ENCODE measurements at places on chromosomes 2 and 18. TPM values are rescaled to one million over a fixed set of nuclear protein-coding genes. Genes with fewer than 3 reads are reported as not detected.

The FAM228A gene
- total RNA-seq: not detected

The IRS1 gene
- total RNA-seq: 7.5 TPM

DNA sequence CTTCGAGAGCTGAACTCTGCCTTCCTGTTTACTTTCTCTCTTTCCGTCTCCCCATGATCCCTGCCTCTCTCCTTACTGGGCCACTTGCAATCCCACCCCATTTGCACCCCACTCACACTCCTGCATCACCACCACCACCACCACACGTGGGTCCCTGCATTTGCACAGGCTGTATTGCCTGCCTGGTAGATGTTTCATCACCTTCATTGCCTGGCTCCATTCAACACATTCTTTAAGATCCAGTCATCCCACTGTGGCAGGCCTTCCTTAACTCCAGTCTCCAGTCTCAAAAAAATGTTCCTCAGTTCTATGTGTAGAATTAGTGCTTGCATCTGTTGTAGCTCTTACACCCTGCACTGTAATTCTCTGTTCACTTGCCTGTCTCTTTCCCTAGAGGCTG, 13.9 kb downstream of the NOSTRIN start:
- H3K36me3 ChIP-seq: no peaks in the 10 kb centered on the region
- H3K4me3 ChIP-seq: no peak overlapping the region
- H3K27ac ChIP-seq: no peak overlapping the region
- H3K4me1 ChIP-seq: peaks cover 18% of the 10 kb centered on the region
- H3K27me3 ChIP-seq: no peaks in the 10 kb centered on the region
- no peak for DNase-seq

DNA sequence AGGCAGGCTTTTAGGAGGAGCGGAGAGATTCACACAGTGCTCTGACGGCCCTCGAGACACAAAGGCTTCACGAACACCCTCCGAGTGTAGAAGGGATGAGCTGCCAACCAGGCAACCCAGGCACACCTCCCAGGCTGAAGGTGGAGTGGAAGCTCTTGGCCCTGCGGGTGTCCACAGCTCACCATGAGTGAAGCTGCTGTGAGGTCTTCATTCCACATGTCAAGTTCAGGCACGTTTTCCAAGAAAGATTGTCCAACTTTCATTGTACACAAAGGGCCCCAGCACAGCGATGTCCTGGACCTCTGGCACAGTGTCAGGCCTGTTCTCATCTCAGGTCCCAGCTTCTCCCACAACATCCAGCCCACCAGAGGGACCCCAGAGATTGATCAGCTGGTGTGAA, 13.4 kb downstream of the PARD6G start:
- DNase-seq: no peak
- H3K4me1 ChIP-seq: no peaks in the 10 kb centered on the region
- no peak overlapping the region for H3K27ac ChIP-seq
- no peaks in the 10 kb centered on the region for H3K36me3 ChIP-seq
- no peaks in the 10 kb centered on the region for H3K27me3 ChIP-seq

DNA sequence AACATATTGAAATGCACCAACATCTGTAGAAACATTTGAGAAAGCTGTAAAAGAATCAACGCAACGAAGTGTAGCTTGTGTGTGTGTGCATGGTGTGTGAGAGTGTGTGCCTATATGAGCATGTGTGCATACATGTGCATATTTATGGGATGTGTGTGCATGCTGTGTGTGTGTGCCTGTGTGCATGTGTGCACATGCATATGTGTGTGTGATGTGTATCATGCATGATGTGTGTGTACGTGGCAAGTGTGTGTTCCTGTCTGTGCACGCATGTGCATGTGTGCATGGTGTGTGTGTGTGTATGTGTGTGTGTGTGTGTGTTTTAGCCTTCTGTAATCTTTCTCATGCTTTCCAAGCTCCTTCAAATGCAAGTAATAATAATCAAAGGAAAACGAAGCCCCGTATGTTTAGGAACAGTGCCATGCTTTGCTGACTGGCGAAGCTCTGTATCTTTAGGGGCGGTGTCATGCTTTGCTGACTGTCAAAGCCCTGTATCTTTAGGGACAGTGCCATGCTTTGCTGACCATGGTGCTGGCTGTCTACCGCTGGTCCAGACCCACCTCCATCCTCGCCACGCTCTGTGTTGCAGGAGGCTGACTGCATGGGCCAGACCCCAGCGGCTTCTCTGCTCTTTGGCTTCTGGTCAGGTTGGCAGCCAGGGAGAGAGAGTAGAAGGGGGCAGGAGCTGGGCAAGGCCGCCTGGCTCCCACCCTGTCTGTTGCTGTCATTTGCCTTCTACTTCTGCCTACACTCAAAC, 129.2 kb downstream of the ASB1 start:
- no peaks in the 10 kb centered on the region for H3K36me3 ChIP-seq
- no peak overlapping the region for H3K27ac ChIP-seq
- no peaks in the 10 kb centered on the region for H3K27me3 ChIP-seq
- H3K4me3 ChIP-seq: no peak overlapping the region
- no peaks in the 10 kb centered on the region for H3K4me1 ChIP-seq

- peaks cover 9% of the 10 kb centered on the region for H3K4me1 ChIP-seq
- DNase-seq: no peak
- peak overlapping the region; percentile 84 for H3K4me3 ChIP-seq
- no peaks in the 10 kb centered on the region for H3K27me3 ChIP-seq
Measured at GRCh38 chr2:231785822-231786176, 446 bp upstream of the COPS7B start.

DNA sequence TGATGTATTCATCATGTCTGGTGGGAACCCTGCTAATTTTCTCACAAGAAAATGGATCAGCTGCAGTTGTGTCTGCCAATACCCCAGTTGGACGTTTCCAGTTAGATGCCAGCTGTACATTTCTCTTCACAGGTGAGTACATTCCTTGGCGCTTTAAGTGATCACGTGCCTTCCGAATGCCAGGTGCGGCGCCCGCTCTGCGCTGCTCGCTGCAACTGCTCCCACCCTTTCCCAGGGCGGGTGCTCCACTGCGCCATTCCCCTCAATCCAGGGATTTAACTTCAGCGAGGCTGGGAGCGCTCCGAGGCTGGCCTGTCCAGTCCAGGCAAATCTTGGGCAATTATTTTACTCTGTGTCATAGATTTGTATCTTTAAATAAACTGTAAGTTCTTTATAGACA, 225.0 kb upstream of the RAB6C start:
- no peaks in the 10 kb centered on the region for H3K27me3 ChIP-seq
- no peak for DNase-seq
- H3K27ac ChIP-seq: no peak overlapping the region
- H3K4me3 ChIP-seq: no peak overlapping the region

DNA sequence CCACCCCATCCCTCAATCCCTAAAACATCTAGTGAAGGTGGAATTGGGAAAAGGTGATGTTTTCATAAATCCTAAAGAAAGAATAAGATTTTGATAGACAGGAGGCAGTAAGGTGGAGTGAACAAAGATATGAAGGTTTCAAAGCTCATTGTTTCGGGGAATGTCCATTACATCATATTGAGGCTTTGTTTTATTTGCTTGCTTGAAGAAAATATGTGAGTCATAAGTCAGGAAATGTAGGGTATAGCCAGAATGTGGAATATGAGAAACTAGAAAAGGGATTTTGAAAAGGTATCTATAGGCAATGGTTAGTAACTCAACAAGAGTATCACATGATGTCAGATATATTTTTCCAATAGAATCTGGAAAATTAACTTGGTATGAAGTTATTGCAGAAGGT, 1178.5 kb upstream of the ACVR2A start:
- H3K27me3 ChIP-seq: no peaks in the 10 kb centered on the region
- no peaks in the 10 kb centered on the region for H3K4me1 ChIP-seq
- DNase-seq: no peak
- H3K4me3 ChIP-seq: no peak overlapping the region
- no peak overlapping the region for H3K27ac ChIP-seq

GRCh38 chr2:226158940-226159339, 640.7 kb downstream of the IRS1 start:
- H3K4me1 ChIP-seq: peaks cover 20% of the 10 kb centered on the region
- H3K27me3 ChIP-seq: no peaks in the 10 kb centered on the region
- H3K4me3 ChIP-seq: no peak overlapping the region
- no peaks in the 10 kb centered on the region for H3K36me3 ChIP-seq
- no peak overlapping the region for H3K27ac ChIP-seq

DNA sequence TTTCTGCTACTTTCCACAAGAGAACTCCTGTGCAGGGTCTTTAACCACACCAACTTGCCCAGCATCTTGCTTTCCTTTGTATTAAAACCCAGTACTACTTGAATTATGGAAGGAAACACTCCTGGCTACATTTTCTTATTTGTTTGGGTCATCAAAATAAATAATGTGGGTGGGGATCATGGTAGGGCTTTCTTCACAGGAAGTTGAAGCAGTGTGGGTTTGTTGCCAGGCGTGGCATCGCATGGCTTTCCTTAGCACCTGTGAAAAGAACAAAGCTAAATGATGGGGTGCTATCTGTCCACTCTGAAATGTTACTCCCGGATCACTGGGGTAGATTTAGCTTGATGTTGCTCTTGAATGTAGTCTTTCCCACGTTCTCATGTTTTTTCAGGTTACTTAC, 18.7 kb downstream of the ARHGAP25 start:
- H3K4me1 ChIP-seq: no peaks in the 10 kb centered on the region
- H3K4me3 ChIP-seq: no peak overlapping the region
- H3K27me3 ChIP-seq: no peaks in the 10 kb centered on the region
- H3K36me3 ChIP-seq: no peaks in the 10 kb centered on the region
- no peak for DNase-seq

GRCh38 chr2:73979686-73980085, 5.0 kb upstream of the TET3 start:
- no peaks in the 10 kb centered on the region for H3K36me3 ChIP-seq
- H3K4me3 ChIP-seq: no peak overlapping the region
- peaks cover 6% of the 10 kb centered on the region for H3K4me1 ChIP-seq
- H3K27ac ChIP-seq: no peak overlapping the region
- DNase-seq: no peak

DNA sequence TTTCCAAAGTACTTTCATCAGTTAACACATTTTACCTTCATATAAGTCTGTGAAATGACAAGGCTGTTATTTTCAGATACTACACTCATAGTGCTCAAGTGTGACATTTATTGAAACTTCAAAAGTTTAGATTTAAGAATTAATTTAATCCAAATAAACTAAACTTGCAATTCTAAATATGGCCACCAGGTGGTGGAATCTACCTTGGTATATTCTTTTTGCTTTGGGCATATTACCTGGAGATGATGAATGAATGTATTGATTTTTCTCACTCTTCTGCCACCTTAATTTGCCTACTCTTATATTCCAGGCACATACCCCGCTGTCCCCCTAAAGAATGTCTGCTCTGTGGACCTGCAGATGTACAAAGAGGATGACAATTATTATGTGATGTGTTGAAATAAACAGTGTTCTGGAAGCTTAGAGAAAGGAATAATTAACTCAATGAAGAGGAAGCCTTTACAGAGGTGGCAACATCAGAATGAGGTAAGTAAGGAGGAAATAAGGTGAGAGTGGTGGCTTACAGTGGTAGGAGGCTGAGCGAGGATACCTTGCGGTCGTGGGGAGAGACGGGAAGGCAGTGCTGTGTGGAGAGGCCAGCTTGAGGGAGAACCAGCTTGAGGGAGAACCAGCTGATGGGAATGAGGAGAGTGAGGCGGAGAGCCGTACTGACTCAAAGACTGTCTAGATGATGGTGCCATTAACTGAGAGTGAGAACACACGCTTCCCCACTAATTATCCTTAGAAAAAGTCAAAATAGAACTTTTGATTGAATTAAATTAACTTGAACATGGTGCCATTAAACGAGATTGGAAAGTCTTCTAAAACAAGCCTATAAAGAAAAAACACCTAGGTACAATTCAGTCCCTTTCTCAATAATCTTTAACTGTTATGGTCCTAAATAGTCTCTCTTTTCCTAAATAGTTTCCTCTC, 179.5 kb downstream of the CELF4 start:
- no peaks in the 10 kb centered on the region for H3K4me1 ChIP-seq
- no peak overlapping the region for H3K27ac ChIP-seq
- no peak for DNase-seq

DNA sequence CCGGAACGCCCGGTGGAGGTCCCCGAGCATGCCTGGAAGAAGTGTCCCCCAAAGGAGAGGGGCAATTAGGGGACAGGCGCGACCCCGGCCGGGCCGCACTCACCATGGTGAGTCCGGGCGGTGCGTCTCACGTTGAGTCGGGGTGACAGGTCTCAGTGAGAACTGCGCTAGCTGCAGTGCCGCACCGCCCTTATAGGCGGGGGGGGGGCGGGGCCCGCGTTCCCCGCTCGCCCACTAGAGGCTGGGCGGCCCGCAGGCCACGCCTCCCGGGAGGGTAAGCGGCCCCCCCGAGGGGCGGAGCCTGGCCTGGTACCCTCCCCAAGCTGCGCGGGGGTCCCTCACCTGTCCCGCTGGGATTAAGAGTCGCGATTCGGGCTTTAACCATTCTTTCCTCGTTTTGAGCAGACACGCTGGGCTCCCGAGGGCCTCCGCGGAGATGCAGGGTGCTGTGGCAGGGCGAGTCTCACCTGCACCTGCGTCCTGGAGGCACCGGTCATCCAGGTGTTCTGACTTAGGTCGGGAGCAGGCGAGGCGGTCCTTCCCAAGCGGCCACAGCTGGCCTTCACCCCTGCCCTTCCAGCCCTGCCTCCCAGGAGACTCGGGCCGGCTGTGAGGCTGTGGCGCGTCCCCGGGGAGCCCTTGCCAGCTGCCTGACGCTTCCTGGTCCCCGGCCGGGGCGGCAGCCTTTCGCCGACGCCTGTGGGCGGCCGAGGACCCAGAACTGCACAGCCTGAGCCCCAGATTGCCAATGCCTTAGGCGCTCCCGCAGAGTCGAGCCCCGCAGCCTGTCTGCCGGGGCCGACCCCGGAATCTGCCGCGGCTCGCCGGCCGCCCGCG, at the start of gene TUBA4A:
Gene TUBA4A (minus strand): TSS at position 166 of the 837 bp plus-strand sequence. CDS start 60 bp downstream, at position 106.
- peaks cover 14% of the 10 kb centered on the region for H3K4me1 ChIP-seq
- DNase-seq: peak; percentile 93
- H3K27ac ChIP-seq: no peak within 1 kb of the TSS
- H3K36me3 ChIP-seq: no peaks in the 10 kb centered on the region
- H3K4me3 ChIP-seq: peak within 1 kb of the TSS; percentile 73
- peaks cover 57% of the 10 kb centered on the region for H3K27me3 ChIP-seq

DNA sequence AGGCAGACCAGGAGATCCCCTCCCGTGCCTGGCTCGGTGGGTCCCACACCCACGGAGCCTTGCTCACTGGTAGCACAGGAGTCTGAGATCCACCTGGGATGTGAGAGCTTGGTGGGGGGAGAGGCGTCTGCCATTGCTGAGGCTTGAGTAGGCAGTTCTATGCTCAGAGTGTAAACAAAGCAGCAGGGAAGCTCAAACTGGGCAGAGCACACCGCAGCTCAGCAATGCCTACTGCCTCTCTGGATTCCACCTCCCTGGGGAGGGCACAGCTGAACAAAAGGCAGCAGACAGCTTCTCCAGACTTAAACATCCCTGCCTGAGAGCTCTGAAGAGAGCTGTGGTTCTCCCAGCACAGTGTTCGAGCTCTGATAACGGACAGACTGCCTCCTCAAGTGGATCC, 85.1 kb downstream of the UGP2 start:
- H3K36me3 ChIP-seq: peaks cover 33% of the 10 kb centered on the region
- no peaks in the 10 kb centered on the region for H3K4me1 ChIP-seq
- no peak overlapping the region for H3K4me3 ChIP-seq
- DNase-seq: peak; percentile 54
- no peak overlapping the region for H3K27ac ChIP-seq

- no peaks in the 10 kb centered on the region for H3K4me1 ChIP-seq
- no peak overlapping the region for H3K4me3 ChIP-seq
- no peaks in the 10 kb centered on the region for H3K27me3 ChIP-seq
- no peak for DNase-seq
Measured at GRCh38 chr2:124959581-124959980, 934.5 kb downstream of the CNTNAP5 start.
